ENCODE measurements at places on chromosomes 2 and 18.

- no peak for DNase-seq
Observed at GRCh38 chr18:421247-422155, 79.0 kb downstream of the COLEC12 start.

DNA sequence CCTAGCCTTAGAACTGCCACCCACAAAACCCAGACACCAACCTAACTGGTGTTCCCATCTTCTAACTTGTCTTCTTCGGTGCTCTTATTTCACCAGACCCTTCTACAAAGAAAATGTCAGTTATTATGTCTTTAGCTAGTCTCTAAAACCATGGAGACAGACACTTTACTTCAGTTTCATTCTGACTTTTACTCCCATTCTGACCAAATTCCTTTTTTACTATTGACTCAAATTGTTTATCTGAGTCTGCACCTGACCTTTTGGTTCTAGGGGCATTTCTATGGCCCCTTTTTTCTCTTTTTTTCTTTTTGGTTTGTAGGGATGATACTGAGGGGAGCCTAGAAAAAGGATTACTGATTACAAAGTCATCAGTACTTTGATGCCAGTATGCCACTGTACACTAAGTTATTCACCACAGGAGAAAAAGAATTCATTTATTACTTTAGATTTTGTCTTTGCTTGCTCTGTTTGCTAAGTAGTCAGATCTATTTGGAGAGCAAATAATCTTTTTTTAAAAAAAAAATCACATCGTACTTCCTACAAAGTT is 6.8 kb upstream of the SLC1A4 start:
- no peak for DNase-seq

- DNase-seq: no peak
Observed at GRCh38 chr18:43846299-43846698, 569.0 kb upstream of the SYT4 start.

- DNase-seq: no peak
Observed at GRCh38 chr2:73414696-73415095, 29.1 kb downstream of the ALMS1 start.

- DNase-seq: no peak
Observed at GRCh38 chr2:16160281-16161084, 220.1 kb downstream of the MYCN start.

- no peak for DNase-seq
Observed at GRCh38 chr18:1014509-1014908, 109.8 kb downstream of the ADCYAP1 start.

DNA sequence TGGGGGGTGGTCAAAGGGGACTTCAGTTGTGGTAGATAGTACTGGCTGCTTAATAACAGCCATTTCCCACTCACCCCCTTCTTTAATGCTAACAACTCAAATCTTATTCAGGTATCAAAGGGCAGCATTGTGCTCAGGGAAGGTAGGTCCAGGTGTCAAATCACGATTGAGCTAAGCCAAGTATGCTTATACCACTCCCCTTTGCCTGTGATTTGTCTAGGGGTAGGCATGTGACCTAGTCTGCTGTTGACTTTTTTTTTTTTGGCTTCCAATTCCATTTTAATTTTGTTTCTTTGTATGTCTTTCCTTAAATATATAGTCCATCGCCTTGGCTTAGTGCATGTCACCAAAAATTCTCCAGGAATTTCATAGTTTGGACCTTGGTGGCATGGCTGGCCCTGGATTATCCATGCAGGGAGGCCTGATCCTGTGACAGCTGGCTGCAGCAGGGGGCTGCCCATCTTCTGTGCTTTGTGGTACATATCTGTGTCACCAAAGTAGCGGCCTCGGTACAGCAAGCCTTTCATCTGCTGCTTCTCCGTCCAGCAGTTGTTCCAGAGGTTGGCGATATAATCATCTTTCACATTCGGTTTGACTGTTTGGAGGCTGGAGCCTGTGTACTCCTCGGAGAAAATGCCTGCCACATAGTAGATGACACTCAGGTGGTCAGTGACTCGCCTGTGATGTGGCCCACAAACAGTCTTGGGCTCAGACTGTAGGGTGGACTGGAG is 68.1 kb upstream of the SPRED2 start:
- no peak for DNase-seq

DNA sequence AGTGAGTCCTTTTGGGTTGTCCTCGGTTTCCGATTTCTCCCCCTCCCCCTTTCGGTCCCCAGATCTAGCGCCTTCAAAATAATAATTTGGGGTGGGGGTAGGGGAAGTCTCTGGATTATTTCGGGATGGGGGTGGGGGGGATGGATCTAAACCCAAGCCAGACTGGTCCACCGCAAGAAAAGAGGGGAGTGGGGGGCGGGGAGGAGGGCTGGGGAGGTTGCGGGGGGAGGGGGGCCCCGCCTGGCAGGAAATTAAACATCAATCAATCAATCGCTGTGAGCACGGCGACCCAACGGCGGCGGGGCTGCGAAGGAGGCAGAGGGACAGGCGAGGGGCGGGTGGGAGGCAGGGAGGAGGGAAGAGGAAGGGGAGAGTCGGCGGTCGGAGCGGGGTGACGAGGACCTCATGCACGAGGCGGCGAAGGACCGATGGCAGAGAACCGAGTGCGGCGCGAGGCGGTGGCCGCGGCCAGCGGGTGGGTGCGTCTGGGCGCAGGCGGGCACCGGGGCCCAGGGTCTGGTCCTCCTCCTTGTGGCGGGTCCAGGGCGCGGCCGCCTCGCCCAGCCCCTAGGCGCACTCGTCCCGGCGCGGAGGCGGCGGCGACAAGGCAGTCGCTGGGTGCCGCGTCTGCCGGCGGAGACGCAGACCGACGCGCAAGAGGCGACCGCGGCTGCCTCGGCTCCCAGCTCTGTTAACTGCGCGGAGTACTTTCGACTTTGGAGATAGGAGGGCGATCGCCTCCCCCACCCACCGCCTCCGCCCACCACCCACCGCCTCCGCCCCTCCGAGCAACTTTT is 468 bp upstream of the SATB2 start:
- no peak for DNase-seq

- no peak for DNase-seq
Observed at GRCh38 chr2:196433116-196433515, 206.4 kb upstream of the CCDC150 start.

GRCh38 chr2:240588669-240589068 is 2.1 kb downstream of the CAPN10 start:
- DNase-seq: no peak

DNA sequence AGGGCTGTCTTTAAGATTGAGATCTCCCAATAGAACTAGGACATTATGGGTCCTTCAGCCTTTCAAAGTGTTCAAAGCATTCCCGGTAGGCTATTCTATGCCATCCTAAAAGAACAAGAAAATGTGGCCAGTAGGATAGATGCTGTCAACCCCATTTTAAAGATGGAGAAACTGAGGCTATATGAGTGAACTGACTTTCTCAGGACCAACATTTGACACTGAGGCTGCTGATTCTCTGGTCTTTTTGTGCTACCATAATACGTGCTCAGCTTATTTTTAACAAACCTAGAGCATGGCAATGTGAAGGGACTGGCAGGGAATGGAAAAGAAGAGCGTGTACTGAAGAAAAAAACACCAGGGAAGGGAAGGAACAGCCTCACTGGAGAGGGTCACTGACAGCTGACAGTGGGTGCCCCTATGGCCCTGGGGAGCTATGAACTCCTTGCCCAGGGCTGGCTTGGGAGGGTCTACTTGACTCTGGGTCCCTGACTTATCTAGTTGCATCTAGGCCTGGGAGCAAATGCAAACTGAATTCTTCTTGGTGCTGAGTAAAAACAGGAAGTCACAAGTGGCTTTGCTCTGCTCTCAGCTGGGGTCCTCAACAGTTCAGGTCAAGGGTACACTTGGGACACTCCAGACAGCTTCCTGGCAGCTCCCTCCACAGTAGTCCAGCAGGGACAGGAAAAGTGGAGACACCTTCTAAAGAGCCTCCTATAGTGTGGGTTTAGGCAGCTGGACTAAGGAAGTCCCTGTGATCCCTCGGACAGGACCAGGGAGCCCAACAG is 2.3 kb downstream of the CYRIA start:
- DNase-seq: no peak

DNA sequence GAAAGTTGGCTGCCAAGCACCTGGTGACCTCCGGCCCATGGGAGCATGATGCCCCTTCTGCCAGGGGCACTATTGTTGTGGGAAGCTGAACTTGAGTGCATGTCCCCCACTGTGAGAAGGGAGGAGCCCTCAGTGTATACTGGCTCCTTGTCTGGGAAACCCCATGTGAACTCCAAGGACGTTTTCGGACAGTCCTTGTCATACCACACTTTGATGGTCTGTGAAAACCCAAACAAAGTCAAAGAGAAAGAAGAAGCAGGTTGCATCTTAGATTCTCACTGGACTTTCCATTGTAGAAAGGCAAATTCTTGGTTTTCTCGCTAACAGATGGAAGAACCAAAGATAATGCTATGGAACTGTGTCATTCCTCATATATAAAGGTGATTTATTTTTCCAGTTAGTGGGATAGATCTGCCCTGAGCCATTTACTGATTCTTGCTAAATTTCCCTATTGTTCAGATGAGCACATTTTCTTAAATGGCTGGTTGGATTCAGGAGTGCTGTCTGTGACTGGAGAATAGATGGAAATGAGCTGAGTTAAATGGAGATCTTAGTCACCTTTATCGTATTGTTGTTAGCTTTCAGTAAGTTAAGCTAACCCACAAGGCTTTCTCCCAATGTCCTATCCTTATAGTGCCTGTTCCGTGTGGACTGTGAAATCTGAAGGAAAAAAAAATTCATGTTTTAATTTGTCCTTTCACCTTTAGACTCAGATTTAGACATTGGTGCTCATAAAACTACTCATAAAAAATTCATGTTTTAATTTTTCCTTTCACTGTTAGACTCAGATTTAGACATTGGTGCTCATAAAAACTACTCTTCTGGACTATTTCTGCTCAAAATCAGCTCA is 166.6 kb downstream of the ACTR3 start:
- no peak for DNase-seq

DNA sequence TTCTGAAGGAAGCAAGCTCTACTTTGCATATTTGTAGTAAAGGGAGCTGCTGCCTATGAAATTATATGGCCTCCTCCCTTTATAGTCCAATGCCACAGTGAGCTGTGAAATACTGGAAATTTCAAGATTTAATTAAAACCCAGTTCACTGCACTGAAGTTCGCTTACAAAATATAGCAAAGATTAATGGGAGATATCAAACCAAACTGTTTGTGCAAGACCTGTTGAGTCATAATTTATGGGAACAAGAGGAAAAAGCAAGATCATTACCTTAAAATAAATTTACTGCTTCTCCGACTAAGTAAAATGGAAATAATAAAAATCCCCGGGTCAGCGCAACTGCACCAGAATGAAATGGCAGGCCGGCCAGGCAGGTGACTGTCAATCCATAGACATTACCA is 215.5 kb upstream of the RAB6C start:
- DNase-seq: no peak

GRCh38 chr18:58032233-58032632 is 11.8 kb upstream of the NEDD4L start:
- no peak for DNase-seq

GRCh38 chr2:202116691-202117090 is 43.6 kb downstream of the KIAA2012 start:
- DNase-seq: no peak

DNA sequence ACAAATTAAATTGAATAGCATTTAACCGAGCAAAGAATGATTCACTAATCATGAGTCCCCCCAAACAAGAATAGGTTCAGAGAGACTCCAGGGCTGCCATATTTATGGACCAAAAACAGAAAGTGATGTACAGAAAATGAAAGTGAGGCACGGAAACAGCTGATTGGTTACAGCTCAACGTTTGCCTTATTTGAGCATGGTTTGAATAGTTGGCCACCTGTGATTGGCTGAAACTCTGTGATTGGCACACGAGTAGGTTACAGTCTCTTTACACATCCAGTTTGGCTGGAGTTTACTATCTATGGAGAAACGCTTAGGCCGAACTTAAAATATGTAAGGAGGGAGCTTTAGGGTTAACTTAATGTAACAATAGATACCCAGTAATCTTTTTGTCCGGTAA is 27.0 kb upstream of the DPYSL5 start:
- no peak for DNase-seq

- DNase-seq: peak; percentile 18
Observed at GRCh38 chr2:231781798-231782726, 980 bp upstream of the PDE6D start.

GRCh38 chr2:74333896-74334586 is 9.2 kb downstream of the SLC4A5 start:
- DNase-seq: no peak

DNA sequence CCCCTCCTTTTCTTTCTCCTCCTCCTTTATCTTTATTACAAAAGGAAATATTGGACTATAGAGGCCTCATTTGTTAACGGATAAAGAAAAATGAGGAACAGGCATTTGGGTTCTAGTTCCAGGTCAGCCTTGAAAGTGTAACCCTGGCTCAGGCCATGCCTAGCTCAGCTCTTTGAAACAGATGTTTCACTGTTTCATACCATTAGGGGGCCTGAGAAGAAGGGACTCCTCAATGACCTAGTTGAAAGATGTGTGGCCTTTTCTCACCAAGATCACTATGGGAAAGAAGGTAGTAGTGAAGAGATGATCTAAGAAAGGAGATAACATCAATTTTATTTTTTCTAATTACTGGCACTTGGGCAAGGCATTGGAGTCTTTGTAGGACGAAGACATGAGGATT is 952.7 kb downstream of the SLC4A3 start:
- no peak for DNase-seq

GRCh38 chr2:222959358-222959757 is 92.6 kb upstream of the KCNE4 start:
- DNase-seq: no peak

DNA sequence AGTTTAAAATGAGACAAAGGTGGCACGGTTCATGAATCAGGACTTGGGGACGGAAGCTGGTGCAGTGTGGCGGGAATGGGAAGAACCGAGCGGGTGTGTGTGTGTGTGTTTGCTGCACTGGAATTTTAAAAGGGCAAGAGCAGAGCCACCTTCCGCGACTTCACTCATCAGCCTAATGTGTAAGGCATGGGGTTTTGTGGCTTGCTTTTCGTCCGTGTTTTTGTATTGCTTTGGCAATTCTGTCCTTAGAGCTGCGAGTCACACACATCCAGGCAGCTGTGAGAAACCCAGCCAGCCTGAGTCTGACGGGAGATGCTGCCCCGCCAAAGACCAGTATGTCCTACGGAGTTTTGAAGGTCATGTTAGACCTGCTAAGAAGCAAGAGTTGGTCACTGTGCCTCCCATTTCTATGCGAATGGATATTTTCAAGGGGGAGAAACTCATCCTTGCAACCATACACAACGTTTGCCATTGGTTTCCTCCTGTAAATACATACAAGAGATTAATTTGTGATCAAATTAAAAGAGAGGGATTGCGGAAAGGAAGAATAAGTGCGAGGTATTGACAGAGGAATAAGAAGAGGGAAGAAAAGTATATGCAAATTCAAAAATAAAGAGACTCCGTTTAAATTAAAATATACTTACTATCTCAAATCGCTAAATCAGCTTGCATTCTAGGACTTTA is 665 bp upstream of the CACNB4 start:
- DNase-seq: no peak

DNA sequence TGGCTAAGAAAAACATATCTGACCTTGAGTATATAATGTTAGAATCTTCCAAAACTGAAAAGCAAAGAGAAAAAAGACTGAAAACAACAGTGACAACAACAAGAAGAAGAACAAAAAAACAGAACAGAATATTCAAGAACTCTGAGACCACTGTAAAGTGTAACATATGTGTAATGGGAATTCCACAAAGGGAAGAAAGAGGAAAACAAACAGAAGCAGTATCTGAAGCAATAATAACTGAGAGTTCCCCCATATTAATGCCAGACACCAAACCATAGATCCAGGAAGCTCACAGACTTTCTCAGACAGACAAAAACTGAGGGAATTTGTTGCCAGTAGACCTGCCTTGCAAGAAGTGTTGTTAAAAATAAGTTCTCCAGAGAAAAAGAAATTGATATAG is 58.9 kb downstream of the TXNL1 start:
- no peak for DNase-seq
